ENCODE measurements at places on chromosomes 7 and 10.

- DNase-seq, result no peak
Observed at GRCh38 chr7:85135977-85136376, 50.9 kb downstream of the SEMA3D start.

DNA sequence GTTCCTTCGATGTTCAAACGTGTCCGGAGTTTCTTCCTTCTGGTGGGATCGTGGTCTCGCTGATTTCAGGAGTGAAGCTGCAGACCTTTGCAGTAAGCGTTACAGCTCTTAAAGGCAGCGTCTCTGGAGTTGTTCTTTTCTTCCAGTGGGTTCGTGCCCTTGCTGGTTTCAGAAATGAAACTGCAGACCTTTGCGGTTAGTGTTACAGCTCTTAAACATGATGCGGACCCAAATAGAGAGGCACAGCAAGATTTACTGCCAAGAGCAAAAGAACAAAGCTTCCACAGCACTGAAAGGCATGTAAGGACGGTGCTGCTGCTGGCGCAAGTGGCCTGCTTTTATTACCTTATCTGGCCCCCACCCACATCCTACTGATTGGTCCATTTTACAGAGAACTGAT, 931.4 kb downstream of the IPMK start:
- DNase-seq, result no peak

DNA sequence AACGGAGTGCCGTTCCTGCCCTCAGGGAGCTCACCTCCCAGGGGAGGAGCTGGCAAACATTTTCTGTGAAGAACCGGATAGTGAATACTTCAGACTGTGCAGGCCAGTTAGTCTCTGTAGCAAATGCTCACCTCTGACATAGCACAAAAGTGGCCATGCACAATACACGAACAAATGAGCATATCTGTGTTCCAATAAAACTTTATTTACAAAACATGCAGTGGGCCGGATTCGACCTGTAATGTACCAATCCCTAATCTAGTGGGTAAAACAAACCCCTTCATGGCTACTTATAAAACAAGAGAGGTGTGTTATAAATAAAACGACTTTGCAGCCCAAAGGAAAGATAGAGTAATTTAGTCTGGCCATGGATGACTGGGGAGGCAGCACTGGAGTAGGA, 48.7 kb downstream of the KCNMA1 start:
- DNase-seq, result no peak

DNA sequence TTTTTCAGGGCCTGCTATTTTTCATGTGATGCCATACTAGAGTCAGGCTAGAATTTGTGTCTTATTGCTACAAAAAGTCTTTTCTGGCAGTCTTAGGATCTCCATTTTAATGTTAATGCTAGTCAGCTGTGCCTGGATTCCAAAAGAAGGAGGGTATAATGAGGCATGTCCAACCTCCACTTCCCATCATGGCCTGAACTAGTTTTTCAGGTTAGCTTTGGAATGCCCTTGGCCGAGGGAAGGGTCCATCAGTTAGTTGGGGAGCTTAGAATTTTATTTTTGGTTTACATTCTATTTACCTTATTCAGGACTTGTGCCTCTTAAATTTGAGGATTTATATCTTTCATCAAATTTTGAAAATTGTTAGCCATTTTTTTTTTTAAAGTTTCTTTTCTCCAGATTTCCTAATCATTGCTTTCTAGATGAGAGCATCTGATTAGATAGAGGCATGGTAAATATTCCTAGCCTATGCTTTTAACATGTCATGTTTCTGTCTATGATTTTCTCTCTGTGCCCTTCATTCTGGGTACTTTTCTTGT, 6.5 kb upstream of the ZNF777 start:
- no peak for DNase-seq

DNA sequence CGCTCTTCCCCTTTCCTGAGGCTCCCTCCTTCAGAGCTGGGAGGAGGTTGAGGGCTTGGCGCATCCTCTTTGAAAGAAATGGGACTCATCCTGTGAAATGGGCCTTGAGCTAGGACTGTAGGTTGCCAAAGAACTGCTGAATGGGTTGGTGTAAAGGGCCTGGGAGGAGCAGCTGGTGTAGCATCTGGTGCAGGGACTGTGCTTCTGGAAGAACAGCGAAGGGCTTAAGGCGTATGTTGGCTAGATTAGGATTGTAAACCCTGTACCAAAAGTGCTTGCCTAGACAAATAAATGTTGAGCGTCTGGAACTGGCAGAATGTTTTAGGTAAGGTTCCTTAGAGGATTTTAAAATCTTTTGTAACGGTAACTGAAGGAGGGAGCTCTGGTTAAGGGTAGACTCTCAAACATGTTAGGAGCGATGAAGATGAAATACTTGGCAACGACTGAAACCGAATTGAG, 563 bp downstream of the STAM start:
- peak; percentile 27 for DNase-seq

GRCh38 chr7:90629297-90629918, 33.3 kb downstream of the CDK14 start:
- peak; percentile 69 for DNase-seq

GRCh38 chr10:91798649-91799611, 704 bp downstream of the TNKS2 start:
- DNase-seq, result peak; percentile 43

DNA sequence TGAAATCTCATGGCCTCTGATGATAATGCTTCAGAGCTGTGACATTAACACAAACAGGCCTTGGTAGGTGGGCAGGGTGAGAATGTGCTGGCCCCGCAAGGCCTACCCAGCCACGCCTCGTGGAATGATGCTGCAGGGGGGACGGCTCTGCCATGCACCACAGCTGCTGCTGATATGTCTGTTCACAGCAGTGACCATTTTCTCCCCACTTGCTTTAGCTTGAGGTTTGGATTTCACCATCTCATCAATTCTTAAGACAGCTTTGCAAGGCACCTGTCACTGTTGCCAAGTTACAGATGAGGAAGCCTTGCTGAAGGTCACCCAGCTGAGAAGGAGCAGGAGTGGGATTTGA, 128.3 kb downstream of the PTPN20 start:
- DNase-seq, result no peak

- DNase-seq, result no peak
Observed at GRCh38 chr7:148014541-148014940, 576.0 kb upstream of the C7orf33 start.

DNA sequence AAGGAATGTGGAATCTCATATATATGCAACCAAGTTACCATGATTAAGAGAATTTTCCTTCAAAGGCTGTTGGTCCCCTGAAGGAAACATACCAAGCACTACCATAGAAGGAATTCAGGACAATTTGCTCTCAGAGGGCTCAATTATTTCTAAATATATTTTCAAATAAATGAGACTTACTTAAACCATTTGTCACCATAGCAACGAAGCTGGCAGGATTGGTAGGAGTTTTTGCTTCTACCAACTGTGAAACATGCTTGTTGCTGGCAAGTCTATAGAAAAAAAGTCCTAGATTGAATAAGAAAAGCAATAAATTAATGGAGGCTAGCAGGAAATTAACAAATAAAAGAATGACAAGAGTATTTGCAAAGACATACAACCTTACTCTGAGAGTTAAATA, 156.9 kb upstream of the NPSR1 start:
- DNase-seq, result no peak

GRCh38 chr10:102678842-102679289, 34.6 kb downstream of the TRIM8 start:
- DNase-seq, result peak; percentile 75

GRCh38 chr10:132632091-132632561, 94.5 kb downstream of the INPP5A start:
- DNase-seq, result no peak

DNA sequence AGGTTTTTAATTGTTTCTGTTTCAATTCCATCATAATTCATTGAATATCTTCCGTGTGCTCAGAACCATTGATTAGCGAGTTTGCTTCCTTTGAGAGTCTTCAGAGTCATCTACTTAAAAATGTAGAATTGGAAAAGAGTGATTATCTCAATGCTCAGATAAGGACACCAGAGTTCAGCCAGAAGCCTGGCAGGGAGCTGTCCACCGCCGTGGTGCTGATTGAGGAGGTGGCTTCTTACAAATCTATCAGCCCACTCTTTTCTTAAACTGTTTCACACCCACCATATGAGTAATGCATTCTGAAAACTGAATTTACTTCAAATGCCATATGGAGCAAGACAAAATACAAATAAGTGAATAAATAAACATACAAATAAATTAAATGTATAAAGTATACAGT, 79.3 kb downstream of the INSYN2A start:
- peak; percentile 66 for DNase-seq

GRCh38 chr7:134514663-134515062, 12.7 kb upstream of the AKR1B10 start:
- DNase-seq, result peak; percentile 91

GRCh38 chr10:31103112-31103511, 71.4 kb upstream of the ZNF438 start:
- DNase-seq, result no peak

GRCh38 chr7:25009257-25009656, 29.3 kb upstream of the OSBPL3 start:
- peak; percentile 24 for DNase-seq

DNA sequence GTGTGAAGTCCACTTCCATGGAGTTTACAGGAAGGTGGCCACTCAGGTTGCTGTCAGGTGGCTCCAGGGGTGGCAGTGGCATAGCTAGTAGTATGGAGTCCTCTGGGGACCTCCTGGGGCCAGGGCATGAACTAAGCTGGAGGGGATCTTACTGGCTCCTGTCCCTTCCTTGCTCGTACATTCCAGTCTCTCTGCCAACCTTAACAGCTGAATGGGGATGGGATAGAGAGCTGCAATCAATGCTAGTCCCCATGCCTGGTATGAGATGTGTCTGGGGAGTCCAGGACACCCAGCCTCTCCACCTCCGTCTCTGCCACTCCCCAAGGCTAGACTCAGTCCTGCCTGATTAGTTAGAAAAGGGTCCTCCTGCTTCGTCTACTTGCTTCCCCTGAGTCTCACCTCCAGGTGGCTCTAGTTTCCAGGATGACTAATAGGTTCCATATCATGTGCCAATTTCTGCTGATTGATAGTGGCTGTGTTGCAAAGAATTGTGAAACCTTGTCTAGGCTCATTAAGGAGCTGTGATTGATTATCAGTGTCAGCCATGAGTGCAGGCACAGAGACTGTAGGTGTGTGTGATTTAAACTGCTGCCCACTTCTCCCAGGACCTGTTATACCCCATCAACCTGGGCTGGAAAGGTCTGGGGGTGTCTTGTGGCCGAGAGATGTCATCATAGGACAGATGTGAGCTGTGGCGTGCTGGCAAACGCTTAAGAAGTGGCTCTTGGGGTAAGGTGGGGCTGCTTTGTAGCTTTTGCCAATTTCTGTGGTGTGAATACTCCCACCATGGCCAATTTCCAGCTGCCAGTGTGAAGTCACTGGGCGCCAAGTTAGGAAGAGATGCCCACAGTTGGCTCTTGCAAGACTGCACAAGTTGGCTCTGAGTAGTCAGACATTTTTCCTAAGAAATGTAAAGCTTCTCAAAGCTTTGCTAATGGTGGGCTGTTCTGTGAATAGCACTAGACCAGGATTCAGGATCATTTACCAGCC, 59.8 kb downstream of the COL13A1 start:
- peak; percentile 78 for DNase-seq

GRCh38 chr10:108783897-108784296, 1139.4 kb downstream of the XPNPEP1 start:
- DNase-seq, result peak; percentile 66
